ENCODE measurements at places on chromosomes 3 and 15.

- no peak for DNase-seq
These were observed 58.7 kb upstream of the ARHGEF26 start for GRCh38 chr3:154062513-154062912.

DNA sequence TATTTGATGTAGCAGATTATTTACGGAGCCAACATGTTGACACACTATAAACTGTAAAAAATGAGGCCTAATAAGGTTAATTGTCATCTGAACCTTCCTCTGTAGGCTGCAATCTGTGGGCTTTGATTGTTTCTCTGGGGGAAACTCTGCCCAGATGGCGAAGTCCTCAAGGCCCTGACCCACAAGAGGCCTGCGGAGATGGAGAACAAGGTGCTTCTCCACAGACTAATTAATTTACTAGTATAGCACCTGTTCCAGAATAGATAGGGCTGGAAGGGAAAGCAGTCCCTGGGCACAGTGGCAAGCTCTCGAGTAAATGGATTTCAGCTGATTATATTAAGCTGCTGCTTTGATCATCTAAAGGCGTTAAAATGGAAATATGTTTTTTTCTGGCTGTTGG is 338.8 kb upstream of the DNAJC19 start:
- DNase-seq = no peak

DNA sequence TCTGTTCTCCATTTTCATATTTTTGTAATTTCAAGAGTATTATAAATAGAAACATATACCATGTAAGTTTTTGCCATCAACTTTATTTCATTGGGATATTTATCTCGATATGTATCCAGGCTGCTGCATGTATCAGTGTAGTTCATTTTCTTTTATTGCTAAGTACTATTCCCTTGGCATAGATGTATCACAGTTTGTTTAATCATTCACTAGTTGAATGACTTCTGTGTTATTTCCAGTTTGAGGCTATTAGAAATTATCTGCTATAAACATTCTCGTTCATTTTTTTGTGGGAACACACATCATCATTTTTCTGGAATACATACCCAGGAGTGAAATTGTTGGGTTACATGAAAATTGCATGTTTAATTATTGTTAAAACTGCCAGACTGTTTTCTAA is 18.5 kb upstream of the TGFBR2 start:
- no peak for DNase-seq

- no peak for DNase-seq
These were observed 84.6 kb downstream of the ANO10 start for GRCh38 chr3:43537225-43537624.

DNA sequence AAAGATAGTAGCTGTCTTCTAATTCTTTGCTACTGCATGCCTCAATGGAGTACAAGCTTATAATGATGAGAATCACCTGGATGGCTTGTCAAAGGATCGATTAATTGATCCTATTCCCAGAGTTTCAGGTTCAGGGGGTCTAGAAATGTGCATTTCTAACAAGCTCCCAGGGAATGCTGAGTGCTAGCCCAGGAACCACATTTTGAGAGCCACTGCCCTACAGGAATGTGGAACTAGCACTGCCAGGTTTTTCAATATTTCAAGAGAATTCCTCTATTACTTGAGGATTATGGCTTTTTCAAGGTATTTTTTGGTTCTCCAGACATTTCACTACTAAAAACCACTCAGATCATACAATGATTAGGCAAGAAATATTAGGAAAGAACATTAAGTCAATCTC is 52.7 kb downstream of the RARB start:
- DNase-seq = no peak

- DNase-seq = no peak
These were observed 160.7 kb downstream of the TAFA4 start for GRCh38 chr3:68771681-68772080.

- peak; percentile 57 for DNase-seq
These were observed 196.7 kb upstream of the TPRG1 start for GRCh38 chr3:188974856-188975599.

- peak; percentile 38 for DNase-seq
These were observed 37.5 kb downstream of the EHD4 start for GRCh38 chr15:41934843-41935242.

DNA sequence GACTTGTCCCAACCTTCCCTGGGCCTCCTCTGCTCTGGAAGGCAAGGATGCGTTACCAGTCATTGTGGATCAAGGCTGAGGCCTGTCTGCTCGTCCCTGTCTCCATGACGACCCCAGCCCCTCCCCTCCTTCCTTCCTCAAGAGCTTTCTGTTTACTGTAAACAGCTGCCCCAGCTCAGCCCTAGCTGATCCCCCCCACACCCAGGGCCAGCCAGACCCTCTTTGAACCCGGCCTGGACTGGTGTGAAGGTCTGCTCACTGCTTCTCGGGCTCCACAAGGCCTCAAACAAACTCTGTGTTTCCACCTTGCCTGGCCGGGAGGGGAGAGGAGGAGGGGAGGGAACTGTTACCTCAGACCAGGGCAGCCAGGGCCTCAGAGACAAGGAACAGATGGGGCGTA is 16.9 kb downstream of the VPS18 start:
- DNase-seq = no peak

- DNase-seq = no peak
These were observed 197.3 kb upstream of the HES1 start for GRCh38 chr3:193938613-193939012.

- DNase-seq = no peak
These were observed 230.6 kb upstream of the CTNNB1 start for GRCh38 chr3:40968666-40969065.

- DNase-seq = no peak
These were observed 3.4 kb upstream of the RFTN1 start for GRCh38 chr3:16516695-16517481.

- no peak for DNase-seq
These were observed 332.1 kb downstream of the ARRDC4 start for GRCh38 chr15:98292442-98293240.
